ENCODE measurements at places on chromosomes 12 and 14.

DNA sequence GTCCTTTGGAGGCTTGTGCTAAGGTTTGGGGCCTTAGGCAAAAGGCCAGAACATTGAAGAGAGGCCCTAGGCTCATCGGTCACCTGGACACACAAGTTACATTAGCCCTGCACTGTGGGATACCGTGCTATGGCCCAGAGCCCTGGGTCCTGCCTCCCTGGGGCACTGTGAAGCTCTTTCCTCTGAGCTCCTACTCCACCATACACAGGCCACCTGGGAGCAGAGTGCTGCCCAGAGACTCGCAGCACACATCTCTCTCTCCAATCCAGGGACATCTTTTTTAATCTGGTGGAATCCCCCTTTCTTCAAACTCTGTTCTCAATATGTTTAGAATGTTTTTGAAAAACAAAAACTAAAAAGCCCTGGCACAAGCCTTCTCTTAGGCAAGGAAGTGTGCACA, 314.2 kb upstream of the RGS6 start:
- no peak for DNase-seq

DNA sequence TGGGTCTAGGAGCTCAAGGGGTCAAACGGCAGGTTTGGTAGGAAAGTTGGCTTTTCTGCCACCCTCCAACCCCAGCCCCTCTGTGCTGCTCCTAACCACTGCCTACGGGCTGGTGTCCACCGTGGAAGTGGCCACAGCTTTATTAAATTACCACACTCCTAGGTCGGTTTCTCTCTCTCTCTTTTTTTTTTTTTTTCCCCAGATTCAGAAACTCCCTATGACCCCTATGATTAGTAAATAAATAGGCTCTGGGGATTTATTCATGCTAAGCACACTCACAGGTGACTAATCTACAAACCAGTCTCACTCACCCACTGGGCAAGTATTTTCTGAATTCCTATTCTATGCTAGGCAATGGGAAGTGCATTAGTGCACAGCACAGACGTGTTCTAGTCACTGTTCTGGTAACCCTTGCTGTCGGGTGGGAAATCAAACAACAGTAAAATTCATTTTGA, 8.7 kb upstream of the DDX47 start:
- DNase-seq, result no peak

- DNase-seq, result no peak
Measured at GRCh38 chr14:33689680-33690079, 261.2 kb downstream of the EGLN3 start.

GRCh38 chr12:32561931-32562341, 117.2 kb upstream of the DNM1L start:
- DNase-seq, result peak; percentile 7

- no peak for DNase-seq
Measured at GRCh38 chr14:89504602-89505313, 87.7 kb upstream of the FOXN3 start.

DNA sequence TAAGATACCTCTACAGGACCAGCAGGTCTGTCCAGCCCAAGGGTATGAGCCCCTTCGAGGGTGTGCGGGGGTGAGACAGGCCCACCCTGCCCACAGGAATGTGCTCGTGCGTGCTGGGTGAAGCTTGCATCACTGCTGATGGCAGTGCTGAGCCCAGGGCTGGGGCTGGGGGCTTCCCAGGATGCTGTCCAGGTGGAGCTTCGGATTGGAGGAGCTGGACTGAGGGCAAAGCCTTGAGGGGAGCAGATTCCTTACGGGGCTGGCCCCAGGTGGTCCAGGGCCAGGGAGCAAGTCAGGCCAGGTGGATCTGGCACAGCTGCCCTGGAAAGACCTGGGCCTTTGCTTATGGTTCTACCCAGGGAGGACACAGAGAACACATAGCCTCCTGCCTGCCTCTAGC, 2.5 kb upstream of the KRT85 start:
- no peak for DNase-seq

DNA sequence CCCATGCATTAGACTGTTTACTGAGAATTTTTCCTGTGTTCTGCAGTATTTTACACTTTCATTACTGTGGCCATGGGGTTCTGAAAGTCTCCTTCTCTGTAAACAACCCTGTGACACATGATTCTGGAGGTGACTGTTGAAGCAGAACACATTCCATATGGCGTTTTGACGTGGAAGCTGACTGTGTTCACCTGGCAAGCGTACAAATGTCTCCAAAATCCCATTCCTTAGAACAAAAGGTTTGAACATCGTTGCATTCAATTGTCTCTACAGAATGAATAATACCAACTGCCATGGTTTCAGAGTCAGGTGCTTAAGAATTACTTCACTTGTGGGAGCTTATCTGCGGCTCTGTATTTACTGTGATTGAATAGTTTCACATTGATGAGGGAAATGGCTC, 485.6 kb upstream of the TMEM132C start:
- no peak for DNase-seq

DNA sequence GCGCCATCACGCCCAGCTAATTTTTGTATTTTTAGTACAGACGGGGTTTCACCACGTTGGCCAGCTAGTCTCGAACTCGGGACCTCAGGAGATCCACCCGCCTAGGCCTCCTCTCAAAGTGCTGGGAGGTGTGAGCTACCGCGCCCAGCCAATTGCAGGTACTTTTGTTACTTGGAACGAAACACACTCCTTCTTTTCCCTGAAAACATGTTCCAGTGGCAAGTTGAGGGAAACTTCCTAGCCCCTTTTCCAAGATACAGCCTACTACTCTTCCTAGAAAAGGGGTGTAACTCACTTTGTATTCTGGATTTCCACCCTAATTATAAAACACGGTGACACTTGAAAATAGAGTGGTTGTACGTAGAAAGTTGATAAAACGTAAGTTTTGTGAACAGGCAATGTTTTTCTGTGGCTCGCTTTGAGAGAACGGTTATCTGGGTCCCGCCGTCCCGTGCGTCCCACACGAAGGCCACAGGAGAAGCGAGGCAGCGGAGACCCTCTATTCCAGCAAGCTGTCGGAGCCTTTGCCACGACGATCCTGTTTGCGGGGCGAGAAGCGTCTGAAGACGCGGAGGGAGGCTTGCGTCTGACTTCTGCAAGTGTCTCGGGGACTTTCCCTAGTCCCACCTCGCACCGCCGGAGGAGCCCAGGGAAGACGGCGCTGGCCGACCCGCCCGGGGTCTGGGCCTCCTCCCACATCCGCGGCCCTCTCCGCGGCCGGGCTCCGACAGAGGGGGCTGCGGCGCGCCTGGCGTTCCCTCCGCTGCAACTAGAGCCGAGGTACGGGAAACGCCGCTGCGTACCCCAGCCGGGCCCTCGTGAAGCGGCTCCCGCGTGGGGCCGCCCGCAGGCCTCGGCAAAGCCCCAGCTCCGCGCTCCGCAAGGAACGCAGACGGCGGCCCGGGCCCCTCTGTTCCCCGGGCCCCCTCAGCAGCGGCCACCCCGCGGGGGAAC, 745 bp downstream of the CDCA4 start:
- peak; percentile 26 for DNase-seq

- no peak for DNase-seq
Measured at GRCh38 chr12:132449565-132450417, 40.2 kb upstream of the FBRSL1 start.

- no peak for DNase-seq
Measured at GRCh38 chr12:41512497-41512896, 324.4 kb downstream of the PDZRN4 start.

DNA sequence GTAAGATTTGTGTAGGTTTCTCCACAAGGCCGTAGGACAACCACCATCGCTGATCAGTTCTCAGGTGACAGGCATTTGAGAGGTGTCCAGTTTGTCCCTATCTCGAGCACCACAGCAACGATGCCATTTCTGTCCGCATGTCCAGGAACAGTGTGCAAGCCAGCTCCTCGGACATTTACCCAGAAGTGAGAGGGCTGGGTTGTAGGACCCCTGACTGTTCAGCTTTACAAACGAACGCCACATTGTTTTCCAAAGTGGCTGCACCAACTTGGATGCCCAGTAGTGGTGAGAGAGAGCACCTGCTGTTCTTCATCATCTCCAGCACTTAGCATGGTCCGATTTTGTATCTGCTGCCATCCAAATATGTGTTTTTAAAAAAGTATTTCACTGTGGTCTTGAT, 38.6 kb downstream of the CYP46A1 start:
- no peak for DNase-seq

DNA sequence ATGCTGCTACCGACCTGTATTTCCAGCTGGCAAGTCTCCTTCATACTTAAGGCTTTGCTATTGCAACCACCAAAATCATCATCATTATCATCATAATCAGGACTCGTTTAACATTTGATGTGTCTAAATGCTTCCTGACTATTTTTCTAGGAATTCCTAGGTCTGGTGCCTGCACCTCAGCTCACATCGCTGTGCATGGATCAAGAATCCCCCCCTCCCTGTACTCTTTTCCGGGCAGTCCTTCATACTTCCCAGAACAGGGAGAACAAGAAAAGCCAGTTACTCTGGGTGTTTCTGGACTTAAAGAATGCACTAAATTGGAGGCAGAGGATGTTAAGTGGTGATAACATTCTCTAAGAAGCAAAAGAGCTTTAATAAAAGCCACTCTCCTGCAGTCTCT, 9.4 kb downstream of the ERP27 start:
- DNase-seq, result peak; percentile 3

GRCh38 chr14:51473808-51474565, 177.7 kb upstream of the FRMD6 start:
- no peak for DNase-seq

DNA sequence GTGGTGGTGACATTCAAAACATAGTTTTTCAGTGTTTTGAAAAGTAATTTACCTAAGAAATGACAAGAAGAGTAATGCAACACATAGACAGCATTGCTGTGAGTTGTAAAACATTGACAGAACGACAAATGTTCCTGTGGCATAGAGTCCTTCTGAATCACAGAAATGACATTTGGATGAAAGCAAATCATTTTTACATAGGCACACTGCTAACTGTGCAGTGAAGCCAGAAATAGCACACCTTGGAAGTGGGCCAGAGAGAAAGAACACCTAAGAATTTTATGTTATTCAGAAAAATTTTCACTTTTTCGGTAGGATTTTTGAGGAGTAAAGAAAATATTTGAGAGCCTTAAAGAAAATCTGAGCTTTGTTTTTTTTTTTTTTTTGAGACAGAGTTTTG, 100.6 kb downstream of the ANO4 start:
- no peak for DNase-seq

DNA sequence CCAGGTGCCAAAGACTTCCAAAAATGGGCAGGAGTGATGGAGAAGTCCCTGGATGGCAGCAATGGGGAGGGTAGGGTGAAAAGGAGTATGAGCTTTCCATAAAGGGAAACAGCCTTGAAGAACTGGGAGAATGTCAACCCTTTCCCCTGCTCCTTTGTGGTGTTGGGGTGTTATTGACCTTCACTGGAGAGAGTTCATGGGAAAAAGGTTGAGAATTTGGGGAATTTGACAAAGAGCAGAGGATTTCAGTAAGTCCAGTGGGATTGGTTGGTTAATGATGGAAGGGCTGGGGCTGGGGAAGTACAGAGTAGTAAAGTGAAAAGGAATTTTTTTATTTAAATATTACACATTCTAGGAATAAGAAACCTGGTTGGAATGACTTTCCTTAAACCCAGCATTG, 116.6 kb downstream of the ERC1 start:
- no peak for DNase-seq

GRCh38 chr12:108097160-108097911, 31.8 kb upstream of the WSCD2 start:
- DNase-seq, result no peak

GRCh38 chr12:78209846-78210505, 379.3 kb downstream of the NAV3 start:
- DNase-seq, result peak; percentile 94

DNA sequence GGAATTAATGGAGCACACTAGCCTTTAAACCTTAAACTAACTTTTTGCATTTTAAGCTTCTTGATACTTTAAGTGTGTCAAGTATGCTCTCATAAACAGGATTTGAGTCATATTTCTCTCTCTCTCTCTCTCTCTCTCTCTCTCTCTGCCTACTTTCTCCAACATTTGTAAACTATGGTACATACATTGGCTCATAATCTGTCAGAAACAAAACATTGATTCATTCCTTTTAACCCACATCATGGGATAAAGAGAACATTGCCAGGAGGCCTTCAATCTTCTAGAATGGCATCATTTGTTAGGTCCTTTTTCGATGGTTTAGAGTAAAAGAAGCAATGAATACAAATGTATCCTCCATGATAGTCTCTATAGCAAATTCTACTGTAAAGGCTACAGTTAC, 81.6 kb upstream of the RERGL start:
- no peak for DNase-seq

DNA sequence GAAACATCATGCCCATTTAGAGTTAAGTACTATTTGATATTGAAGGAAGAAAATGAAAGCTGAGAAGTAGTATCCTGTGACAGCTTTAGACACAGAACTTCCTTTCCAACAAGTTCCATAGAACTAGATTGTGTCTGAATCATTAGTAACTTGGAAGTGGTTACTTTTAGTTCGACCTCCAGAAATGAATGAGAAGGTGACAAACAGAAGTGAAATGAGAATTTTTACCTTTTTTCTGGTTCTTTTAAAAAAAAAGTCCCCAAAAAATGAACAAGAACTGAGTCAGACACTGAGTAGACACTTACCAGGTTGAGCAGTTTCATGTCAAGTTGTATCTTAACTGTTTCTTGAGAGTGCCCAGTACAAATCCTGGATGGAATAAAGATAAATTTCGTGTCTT, 3.0 kb downstream of the ATP6V0A2 start:
- no peak for DNase-seq

DNA sequence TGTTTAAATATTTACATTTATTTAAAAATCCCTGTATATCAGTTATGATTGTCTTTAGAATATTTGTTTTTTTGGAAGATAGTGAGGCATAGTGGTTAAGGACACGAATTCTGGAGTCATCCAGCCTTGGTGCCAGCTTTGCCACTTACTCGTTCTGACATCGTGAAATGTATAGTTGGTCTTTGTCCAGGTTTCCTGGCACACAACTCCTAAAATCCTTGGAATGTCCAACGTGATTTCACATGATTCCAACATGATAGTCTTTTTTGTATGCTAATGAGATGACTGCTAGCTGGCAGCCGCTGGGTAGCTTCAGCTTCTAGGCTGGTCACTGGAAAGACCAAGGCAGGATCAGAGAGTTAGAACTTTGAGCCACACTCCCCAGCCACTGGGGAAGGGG, 64.8 kb downstream of the PRICKLE1 start:
- DNase-seq, result no peak

- no peak for DNase-seq
Measured at GRCh38 chr14:84027351-84027750, 1502.6 kb upstream of the FLRT2 start.

All from NCI-H748 treated with DMSO at 0.1 percent for 48 hours (cell line).